ENCODE measurements at places on chromosomes 4 and X.

- no peak for DNase-seq
Measured at GRCh38 chr4:48909697-48910096, 3.1 kb upstream of the OCIAD2 start.

GRCh38 chr4:128285085-128285997 lies 2.3 kb downstream of the PGRMC2 start:
- no peak for DNase-seq

GRCh38 chr4:165440415-165441158 lies 61.8 kb downstream of the CPE start:
- no peak for DNase-seq

GRCh38 chrX:38375891-38376290 lies 23.5 kb downstream of the OTC start:
- no peak for DNase-seq

DNA sequence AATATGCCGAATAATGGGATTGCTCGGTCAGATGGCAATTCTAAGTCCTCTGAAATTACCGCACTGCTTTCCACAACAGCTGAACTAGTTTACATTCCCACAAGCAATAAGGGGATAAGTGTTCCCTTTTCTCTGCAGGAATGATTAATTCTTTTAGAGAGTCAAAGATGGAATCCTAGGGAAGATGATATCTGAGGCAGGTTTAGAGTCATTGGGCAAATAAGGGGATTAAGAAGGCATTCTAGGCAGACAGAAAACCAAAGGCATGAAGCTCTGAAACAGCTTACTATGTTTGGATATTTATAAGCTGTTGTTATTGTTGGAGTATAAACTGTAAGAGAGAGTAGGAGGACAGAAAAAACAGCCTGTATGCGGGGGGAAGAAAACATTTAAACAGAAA lies 85.7 kb downstream of the TET2 start:
- DNase-seq, result no peak

- no peak for DNase-seq
Measured at GRCh38 chr4:181150191-181150590, 1093.0 kb upstream of the TENM3 start.

- DNase-seq, result no peak
Measured at GRCh38 chr4:157057218-157057617, 18.7 kb upstream of the GLRB start.

GRCh38 chr4:149311076-149311475 lies 504.6 kb downstream of the IQCM start:
- DNase-seq, result no peak

DNA sequence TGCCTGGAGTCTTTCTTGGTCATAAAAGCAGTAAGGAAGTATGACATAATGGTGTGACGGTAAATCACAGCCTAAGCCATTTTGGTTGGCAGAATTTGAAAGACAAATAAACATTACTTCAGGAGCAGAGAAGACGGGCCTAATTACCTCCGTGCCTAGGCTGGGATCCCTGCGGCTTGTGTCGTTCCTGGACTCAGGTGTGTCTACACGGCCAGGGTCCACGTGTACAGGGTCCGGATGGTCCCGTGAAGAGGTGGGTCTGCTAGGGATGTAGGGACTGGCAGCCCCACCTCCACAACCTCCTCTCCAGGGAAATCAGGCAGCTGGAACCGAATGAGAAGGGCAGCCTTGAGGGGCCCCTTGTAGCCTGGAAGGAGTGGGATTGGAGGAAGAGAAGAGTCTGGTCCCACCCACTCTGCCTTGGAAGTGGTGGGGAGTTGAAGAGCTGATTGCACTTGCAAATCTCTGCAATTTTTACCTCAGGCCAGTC lies 55.4 kb upstream of the PLAC1 start:
- DNase-seq, result no peak

DNA sequence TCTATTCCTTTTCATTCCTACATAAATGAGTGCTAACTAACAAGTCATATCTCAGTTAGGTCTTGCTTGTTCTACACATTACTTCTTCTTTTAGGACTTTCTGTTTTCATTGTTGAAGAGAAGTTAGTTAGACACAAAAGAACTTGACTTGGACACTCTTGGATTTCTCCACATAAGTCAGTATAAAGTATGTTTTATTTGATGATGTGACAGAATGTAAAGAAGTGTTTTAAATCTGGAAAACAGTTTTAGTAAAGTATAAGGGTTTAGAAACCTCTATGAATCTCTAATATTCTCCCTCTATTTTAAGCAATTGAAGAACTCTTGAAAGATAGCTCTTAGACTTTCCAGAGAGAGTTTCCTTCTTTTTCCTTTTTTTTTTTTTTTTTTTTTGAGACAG lies 38.6 kb upstream of the TMEM33 start:
- DNase-seq, result no peak

GRCh38 chrX:154046940-154047610 lies 27.4 kb upstream of the IRAK1 start:
- no peak for DNase-seq

GRCh38 chr4:72919937-72920336 lies 149.6 kb downstream of the COX18 start:
- no peak for DNase-seq

DNA sequence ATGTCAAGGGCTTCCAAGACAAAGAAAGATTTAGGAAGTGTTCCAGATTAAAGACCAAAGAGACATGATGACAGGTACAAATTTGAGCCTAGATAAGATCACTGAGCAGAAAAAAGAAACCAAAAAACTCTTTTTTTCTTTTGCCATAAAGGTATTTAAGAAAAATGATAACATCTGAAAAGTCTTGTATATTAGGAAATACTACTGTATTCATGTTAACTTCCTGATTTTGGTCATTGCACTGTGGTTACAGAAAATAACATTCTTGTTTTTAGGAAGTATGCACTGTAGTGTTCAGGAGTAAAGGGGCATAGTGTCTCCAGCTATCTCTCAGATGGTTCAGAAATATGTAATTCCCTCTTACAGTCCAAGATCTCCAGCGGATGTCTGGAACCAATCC lies 37.1 kb downstream of the RWDD4 start:
- DNase-seq, result no peak

- DNase-seq, result no peak
Measured at GRCh38 chr4:172555725-172556124, 612.9 kb upstream of the GALNT7 start.

DNA sequence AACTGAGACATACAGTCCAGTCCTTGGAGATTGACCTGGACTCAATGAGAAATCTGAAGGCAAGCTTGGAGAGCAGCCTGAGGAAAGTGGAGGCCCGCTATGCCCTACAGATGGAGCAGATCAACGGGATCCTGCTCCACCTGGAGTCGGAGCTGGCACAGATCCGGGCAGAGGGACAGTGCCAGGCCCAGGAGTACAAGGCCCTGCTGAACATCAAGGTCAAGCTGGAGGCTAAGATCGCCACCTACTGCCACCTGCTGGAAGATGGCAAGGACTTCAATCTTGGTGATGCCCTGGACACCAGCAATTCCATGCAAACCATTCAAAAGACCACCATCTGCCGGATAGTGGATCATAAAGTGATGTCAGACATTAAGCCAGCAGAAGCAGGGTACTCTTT lies 20.4 kb upstream of the FRMPD3 start:
- no peak for DNase-seq

DNA sequence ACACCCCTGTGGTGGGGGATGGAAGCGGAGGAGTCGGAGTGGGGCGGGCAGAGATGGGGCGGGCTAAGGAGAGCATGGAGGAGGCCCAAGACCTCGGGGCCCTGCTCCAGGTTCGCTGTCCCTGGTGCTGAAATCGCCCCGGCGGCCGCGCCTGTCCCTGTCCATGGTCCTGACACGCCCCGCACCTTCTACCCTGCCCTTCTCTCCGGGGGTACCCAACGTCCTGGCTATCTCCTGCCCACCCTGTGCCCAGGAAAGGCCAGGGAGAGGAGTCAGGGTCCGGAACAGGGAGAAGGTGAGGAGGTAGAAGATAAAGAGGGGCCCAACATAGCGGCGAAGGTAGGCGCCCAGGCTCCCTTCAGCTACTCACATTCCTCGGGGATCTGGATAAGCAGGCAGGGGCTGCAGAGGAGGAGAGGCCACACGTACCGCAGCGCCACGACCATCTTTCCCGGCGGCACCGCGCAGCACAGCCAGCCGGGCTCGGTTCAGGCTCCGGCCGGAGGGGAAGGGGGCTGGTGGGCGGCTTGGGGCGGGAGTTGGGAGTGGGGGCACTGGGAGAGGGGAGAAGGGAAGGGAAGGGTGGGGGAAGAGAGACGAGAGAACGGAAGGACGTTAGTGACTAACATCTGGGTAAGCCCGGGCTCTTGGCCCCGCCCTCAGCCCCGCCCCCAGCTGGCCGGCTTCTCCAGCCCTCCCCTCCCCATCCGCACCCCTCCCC lies 10.4 kb downstream of the L1CAM start:
- DNase-seq, result no peak

- no peak for DNase-seq
Measured at GRCh38 chr4:88674565-88674964, 23.1 kb downstream of the NAP1L5 start.

DNA sequence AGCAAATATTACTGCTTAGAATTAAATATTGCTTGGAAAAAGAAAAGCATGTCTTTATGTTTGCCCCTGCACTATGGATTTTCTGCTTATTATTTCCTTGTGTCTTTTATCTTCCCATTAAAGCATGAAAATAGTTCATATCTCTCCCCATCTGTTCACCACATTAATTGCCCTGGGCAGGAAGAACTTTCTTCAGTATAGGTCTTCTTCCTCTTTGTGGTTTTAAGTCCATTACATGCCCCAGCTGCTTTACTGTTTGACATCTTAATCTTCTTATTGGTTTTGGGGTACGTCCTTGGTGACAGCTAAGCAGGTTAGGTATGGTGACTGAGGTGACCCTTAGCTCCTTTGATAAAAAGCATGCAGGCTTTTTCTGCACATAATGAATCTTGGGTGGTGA lies 157.3 kb downstream of the AASDH start:
- no peak for DNase-seq

DNA sequence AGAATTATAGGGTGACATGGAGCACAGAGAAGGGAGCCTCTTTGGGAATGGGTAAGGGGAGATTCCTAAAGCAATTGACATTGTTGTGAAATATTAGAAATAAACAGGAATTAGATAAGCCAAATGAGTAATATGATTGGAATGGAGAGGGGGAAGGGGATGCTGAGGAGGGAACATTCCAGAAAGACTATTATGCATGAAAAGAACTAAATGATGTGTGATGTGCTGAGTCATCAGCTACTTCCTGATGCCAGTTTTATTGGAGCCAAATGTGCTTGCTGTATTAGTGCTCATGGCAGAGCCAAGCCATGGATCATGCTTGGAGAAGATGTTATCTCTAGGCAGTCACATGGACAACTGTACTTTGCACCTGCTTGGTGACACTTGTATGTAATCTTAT lies 189.0 kb upstream of the HCCS start:
- no peak for DNase-seq

DNA sequence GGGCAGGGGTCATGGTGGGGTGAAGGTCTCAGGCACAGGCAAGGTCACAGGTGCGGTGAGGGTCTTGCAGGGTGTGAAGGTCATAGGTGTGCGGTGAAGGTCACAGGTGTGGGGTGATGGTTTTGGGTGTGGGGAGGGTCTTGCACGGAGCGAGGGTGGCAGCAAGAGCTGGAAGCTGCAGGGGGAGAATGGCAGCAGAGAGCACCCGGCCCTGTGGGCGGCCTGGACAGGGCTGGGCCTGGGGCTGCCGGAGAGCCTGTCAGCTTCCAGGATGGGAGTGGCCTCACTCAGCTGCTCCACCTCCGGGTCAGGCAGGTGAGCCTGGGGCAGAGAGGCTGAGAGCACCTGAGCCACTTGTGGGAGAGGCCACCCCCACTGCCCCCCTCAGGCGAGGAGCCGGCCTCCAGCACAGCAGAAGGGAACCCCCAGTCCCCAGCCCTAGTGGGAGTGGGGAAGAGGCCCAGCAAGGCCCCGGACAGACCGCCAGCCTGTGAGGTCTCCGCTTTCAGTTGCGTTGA lies 1.5 kb downstream of the MSANTD1 start:
- DNase-seq, result no peak

GRCh38 chrX:63349307-63349706 lies 1.8 kb downstream of the SPIN4 start:
- DNase-seq, result no peak

GRCh38 chrX:54446084-54446483 lies 5.9 kb downstream of the TSR2 start:
- no peak for DNase-seq

DNA sequence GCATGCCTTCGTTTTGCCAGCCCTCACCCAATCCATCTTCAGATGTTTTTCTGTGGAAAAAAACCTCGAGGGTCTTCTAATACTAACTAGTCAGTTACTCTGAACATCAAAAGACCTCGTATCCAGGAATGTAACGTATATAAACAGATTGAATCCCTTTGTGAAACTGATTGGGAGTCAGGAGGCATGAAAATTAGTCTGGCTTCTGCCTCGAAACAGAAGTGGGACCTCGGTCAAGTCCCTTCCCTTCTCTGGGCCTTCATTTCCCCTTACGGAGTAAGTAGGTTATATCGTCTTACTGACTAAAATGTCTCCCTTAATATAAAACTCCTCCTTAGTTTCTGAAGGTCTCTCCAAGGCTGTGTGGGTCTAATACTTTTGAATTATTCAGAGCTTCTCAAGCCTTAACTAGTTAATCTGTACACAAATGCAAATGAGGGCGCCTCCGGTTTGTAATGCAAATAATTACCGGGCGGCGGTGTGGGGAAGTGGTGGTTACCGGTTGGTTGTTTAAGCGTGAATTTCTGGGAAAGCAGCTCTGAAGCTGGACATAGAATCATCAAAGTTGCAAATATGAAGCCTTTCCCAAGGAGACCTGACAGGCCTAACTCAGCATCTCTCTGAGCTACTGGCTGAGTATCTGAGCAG lies 11.4 kb upstream of the NKRF start:
- no peak for DNase-seq

GRCh38 chr4:2260344-2261109 lies 1.4 kb downstream of the MXD4 start:
- no peak for DNase-seq

DNA sequence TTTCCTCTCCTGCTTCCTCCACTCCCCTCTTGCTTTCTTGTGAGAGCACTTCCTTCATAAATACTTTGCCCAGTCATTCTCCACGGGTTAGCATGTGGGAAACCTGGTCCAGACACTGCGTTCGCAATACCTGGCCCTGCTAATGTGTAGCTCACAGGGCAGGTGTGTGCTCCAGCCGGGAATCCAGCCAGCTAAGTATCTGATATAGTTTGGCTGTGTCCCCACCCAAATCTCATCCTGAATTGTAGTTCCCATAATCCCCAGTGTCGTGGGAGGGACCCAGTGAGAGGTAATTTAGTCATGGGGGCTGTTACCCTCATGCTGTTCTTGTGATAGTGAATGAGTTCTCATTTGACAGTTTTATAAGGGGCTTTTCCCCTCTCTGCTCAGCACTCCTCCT lies 32.2 kb upstream of the STX18 start:
- DNase-seq, result no peak

- no peak for DNase-seq
Measured at GRCh38 chr4:18318682-18319388, 297.3 kb upstream of the LCORL start.

- no peak for DNase-seq
Measured at GRCh38 chr4:91113130-91113706, 986.0 kb downstream of the CCSER1 start.

GRCh38 chrX:130933358-130933757 lies 30.3 kb upstream of the ENOX2 start:
- no peak for DNase-seq

GRCh38 chr4:1685235-1686150 lies 1.4 kb upstream of the FAM53A start:
- no peak for DNase-seq

Measured in C1 segment of cervical spinal cord (tissue), 14 donors.